ENCODE measurements at places on chromosomes 6 and 20. TPM values are rescaled to one million over a fixed set of nuclear protein-coding genes. Genes with fewer than 3 reads are reported as not detected.

DNMT3B gene
- total RNA-seq = 1.2 TPM

TRIM15 gene
- not detected for total RNA-seq

BNIP5 gene
- total RNA-seq = not detected

OR2B2 gene
- not detected for total RNA-seq

DUSP15 gene
- total RNA-seq = 2.5 TPM

DOK5 gene
- total RNA-seq = 2.5 TPM

IER3 gene
- total RNA-seq = 40.5 TPM

NFATC2 gene
- 7.4 TPM for total RNA-seq

SUPT3H gene
- 4.2 TPM for total RNA-seq

ACOT13 gene
- 4.4 TPM for total RNA-seq

AGER gene
- total RNA-seq = 8.1 TPM

TMC2 gene
- not detected for total RNA-seq

CDSN gene
- total RNA-seq = 1.5 TPM

OR2B6 gene
- not detected for total RNA-seq

RIN2 gene
- 86.9 TPM for total RNA-seq

CCN6 gene
- not detected for total RNA-seq

WASF1 gene
- 20.1 TPM for total RNA-seq

FBXO9 gene
- 61.4 TPM for total RNA-seq

PGBD1 gene
- total RNA-seq = 5.2 TPM

HSPA1B gene
- total RNA-seq = 466 TPM

FBXO5 gene
- total RNA-seq = 4.2 TPM

BTBD3 gene
- total RNA-seq = 45.9 TPM

RBM24 gene
- total RNA-seq = 2.7 TPM

KCNG1 gene
- total RNA-seq = 7.9 TPM
